EL (cell line): ENCODE measurements at places on chromosomes 13 and 19.

DNA sequence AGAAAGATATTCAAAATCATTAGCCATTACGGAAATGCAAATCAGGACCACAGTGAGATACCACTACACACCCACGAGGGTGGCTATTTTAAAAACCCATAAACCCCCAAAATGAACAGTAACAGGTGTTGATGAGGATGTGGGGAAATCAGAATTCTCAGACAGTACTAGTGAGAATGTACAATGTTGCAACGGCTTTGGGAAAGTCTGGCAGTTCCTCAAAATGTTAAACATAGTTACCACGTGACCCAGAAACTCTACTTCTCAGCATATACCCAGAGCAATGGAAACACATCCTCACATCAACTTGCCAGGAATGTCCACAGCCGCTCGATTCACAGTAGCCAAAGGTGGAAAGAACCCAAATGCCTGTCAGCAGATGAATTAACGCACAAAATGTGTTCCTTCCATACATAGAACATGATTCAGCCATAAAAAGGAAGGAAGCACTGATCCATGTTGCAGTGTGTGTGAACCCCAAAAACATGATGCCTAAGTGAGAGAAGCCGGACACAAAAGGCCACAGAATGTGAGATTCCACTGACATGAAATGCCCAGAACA lies 7.0 kb downstream of the PLVAP start:
- DNase-seq: no peak

DNA sequence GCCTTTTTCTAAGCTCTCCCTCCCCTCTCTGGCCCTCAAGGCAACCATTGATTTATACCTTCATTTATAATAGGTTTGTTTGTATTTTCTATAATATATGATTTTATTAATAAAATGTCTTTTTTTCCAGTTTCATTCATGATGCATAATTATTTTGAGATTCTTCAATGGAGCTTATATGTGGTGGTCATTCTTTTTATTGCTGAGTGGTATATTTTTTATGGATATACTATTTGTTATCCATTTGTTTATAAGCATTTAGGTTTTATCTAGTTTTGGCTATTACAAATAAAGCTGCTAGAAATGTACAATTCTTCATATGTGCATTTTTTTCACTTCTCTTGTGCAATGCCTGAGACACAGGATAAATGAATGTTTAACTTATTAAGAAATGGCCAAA lies 10.8 kb downstream of the ZNF211 start:
- no peak for DNase-seq

DNA sequence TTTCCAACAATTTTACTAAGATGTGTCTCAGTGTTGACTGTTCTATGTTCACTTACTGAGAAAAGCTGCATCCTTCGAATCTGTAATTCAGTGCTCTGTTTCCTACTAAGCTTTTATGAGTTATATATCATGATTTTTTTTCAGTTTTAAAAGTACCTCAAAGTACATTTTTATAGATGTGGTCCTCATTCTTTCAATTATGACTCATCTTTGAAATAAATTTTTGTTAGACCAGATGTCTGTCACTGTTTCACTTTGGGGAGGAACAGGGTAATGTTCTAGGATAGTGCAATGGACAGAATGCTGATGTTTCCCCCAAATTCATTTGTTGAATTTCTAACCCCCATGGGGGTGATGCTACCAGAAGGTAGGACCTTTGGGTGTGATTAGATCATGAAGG lies 74.8 kb downstream of the NALCN start:
- peak; percentile 51 for DNase-seq

DNA sequence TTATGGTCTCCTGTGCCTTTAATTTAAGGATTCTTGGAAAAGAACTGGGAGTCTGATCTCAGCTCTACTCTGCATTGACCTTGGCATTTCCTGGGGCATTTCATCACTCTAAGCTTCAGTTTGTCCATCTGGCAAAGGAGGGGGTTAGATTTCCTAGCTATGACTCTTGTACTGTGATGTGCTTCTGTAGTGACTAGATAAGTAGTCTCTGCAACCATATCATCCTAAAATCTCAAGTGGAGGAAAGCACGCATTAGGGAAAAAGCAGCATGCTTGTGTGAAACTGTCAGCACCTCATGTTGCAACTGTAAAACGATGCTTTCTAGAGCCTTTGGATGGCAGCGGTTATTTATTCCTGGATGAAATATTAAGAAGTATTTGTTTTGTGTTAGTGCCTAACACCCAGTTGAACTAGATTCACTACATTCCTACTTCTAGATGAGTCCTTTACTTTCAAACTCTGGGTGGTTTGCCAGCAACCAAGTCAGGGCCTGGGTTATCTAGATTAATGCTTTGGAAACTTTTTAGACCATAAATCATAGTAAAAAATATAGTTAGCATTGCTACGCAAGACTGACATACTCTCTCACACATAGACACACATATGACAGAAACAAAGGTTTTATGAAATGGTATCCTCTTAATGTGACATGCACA lies 6.8 kb downstream of the WDFY2 start:
- peak; percentile 96 for DNase-seq

GRCh38 chr13:40172878-40173277 lies 493.6 kb downstream of the FOXO1 start:
- no peak for DNase-seq

DNA sequence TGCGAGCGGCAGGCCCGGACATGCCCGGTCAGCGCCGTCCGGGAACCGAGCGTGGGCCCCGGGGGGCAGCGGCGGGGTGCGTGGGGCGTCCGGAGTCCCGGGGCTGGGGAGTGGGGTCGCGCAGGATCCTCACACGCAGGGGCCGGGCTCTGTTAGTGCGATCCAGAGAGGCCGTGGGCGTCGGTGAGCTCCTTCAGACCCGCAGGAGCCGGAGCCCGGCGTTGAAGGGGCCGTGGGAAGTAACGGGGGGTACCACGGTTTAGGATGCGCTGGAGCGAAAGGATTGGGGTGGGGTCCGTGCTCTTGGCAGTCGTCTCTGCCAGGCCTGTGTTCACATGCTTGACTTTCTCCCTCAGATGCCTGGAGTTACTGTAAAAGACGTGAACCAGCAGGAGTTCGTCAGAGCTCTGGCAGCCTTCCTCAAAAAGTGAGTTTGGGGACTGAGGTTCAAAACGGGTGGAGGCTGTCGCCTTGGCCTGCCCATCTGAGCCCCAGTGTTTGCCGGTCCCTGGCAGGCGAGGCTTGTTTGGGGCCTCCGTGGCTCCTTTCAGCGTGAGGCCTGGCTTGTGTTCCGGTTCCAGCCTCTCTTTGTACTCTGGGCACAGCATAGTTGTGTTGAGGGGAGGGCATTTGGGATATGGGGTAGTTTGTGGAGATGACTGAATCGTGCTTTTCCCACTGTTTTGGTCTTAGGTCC lies 512 bp downstream of the RPS19 start:
- DNase-seq: no peak

DNA sequence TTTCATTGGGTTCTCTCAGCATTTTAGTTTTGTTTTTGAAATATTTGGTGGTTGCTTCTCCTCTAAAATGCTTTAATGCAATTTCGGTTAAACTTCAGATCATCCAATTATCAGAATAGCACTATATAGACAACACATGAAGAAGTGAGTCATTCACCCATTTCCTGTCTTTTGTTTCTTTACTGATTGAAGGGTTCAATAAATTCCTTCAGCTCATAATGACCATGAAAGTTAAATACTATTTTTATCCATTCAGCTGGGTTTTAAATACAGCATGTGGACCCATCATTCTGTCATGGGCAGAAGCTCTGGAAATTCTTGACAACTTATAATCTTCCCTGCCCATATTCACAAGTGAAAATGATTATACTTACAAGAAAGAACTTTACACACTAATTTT lies 187.2 kb downstream of the ITGBL1 start:
- DNase-seq: peak; percentile 36

DNA sequence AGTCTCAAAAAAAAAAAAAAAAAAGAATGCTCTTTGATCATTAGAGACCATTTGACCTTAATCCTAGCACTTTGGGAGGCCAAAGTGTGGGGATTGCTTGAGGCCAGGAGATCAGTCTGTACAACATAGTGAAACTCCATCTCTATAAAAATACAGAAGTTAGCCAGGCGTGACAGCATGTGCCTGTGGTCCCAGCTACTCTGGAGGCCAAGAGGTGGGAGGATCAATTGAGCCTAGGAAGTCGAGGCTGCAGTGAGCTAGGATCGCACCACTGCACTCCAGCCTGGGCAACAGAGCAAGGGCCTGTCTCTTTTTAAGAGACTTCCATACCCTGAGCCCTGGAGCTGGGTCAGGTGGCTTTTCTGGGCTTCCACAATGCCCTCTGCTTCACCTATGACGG lies 11.5 kb upstream of the COLGALT1 start:
- no peak for DNase-seq

GRCh38 chr19:18274219-18274780 lies at the start of gene IQCN:
Gene IQCN (minus strand): TSS chr19:18274452. CDS start chr19:18269478, 4,974 bp downstream.
- DNase-seq: no peak

DNA sequence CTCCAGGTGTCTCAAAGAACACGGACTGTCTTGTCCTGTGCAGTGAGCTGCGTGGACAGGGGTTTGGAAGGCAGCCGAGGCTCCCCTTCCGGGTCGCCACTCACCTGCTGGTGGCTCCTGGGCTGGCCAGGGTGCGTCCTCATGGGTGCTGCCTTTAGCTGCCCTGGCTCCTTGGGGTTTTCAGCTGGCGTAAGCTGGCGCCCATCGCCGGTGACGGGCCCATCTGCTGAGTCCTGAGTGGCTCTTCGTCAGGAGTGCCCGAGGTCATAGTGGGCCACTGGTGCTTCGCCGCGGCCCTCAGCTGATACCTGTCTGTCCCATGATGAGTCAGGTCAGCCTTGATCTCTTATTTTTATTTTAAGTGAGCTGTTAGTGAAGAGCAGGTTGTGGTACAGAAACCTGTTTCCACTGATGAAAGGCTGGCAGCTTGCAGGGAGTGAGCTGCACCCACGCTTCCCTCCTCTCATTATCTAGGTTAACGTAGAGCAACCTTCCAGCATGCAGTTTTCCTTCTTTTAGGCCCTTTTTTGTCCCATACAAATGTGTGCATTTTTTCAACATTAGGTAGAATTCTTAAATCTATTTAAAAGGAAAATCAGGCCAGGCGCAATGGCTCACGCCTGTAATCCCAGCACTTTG lies 18.4 kb downstream of the EPN1 start:
- no peak for DNase-seq

- DNase-seq: peak; percentile 84
Observed at GRCh38 chr13:49711218-49711863, 20.1 kb upstream of the EBPL start.

- DNase-seq: no peak
Observed at GRCh38 chr19:39470724-39471339, 9.8 kb upstream of the TIMM50 start.

GRCh38 chr13:32713397-32713796 lies 127.1 kb downstream of the PDS5B start:
- DNase-seq: no peak

DNA sequence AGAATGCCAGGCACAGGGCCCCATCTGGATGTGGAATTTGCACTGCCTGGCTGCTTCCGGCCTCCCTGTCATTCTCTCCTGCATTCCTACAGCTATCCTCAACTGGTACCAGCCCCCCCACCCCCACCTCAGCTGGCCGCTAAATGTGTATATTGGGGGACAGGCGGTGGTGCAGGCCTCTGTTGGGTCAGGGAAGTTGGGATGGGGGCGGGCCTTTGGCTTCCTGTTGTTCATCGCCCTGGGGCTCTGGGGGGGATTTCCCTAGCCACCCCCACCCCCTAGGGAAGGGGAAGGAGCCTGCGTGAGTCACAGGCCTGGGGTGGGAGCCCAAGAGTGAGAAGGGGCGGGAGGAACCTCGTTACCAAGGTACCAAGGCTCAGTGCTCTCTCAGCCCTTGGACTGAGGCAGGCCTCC lies 10.6 kb downstream of the POU2F2 start:
- DNase-seq: peak; percentile 99
